Kidney epithelial cell (primary cell): ENCODE measurements at places on chromosomes 6 and 20.

DNA sequence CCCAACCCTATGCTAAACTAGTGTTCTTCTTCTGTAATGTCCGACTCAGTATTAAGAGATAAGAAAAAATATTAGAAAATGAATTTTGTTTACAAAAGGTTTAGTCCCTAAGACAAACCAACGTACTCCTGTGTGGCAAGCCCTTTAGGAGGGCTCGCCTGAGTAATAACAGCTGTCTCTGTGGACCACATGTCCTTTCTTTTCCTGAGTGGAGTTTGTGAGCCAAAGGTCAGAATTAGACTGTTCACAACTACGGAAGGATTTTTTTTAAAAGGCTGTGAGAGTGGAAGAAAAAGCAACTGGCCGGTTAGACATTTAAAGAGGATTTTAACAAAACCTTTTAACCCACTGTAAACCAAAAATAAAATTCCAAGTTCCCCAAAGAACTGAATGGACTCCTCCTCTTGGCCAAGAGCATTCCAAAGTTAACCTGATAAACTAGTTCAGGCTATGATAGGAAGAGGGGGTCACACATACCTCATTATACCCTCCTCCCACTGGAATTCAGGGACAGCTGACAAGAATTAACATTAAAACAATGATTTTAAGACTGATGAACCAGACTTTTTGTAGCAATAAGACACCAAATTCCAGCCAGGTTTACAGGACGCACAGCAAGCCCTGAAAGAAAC is 43.5 kb downstream of the FAM184A start:
- DNase-seq, result no peak

GRCh38 chr6:148382861-148383260 is 40.2 kb downstream of the SASH1 start:
- peak; percentile 81 for DNase-seq

DNA sequence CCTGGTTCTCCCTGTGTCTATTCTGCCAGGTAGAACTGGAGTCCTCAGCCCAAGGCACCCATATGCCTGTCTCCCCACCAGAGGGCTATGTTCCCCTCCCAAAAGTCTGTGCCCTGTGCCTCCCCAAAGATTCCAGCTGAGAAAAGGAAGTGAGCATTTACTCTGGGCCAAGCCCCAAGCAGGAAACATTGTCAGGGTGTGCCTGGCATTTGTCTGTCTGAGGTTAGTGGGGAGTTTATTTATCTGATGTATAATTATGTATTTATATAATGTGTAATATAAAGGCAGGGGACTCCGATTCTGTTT is 5.6 kb downstream of the GDF5 start:
- no peak for DNase-seq

GRCh38 chr6:158467923-158468322 is 92.0 kb upstream of the TMEM181 start:
- DNase-seq, result no peak

- no peak for DNase-seq
These were observed 11.8 kb downstream of the JPH2 start for GRCh38 chr20:44174996-44175765.

DNA sequence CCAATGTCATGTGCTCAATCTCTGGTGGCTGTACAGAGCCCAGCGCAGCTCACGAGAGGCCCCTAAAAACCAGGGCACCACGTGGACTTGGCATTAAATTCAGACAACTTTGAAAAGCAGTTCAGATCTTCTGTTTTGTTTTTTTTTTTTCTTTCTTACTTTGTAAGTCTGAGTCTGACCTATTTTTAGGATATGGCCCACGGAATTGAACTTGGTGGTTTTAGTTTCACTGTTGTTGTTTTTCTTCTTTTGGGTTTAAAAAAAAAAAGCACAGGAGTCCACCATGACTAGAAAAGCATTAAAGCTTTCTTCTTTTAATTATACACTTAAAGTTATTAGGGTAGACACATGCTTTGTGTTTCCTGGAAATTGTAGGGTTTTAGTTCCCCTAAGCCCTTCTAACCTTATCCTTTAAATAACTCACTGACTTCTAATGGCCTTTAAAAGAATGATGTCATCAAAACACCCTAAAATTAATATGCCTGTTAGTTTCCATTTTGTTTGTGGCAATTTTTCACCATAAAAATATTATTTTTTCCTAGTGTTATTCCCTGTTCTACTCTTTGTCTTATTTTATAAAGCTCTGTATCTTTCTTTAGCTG is 48.5 kb upstream of the CCN2 start:
- no peak for DNase-seq

DNA sequence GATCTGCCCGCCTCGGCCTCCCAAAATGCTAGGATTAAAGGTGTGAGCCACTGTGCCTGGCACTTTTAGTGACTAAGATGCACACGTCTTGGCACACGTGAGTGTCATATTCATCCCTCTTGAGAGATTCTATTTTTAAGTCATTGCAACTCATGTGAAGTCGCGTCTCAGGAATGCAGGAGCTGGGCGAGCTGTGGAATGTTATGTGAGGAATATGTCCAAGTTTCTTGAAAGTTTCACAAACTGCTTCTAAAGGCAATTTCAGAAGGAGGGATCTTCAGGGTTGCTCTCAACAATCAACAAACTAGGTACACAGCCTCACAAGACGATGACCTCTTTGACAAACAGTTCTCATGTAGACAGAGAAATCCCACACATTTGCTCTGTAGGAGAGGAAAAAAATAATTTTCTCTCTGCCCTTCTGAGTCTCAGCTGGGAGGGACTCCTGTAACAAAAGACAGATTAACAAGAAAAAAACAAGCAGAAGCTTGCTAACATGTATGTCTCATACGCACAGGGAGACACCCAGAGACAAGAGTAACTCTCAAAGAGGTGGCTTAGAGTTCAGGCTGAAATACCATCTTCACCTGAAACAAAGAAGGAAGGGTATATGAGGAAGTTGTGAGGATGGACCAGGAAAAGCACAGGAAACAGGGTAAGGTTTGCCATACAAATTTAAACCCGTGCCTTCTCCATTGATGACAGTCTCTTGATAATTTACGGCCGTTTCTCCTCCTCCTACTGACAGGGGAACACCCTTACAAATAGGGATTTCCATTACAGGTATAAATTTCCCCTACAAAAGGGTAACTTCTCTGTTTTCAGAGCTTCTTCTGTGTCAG is 45.3 kb upstream of the FAM50B start:
- peak; percentile 87 for DNase-seq

GRCh38 chr6:10618409-10618808 is 76.0 kb downstream of the C6orf52 start:
- DNase-seq, result no peak

DNA sequence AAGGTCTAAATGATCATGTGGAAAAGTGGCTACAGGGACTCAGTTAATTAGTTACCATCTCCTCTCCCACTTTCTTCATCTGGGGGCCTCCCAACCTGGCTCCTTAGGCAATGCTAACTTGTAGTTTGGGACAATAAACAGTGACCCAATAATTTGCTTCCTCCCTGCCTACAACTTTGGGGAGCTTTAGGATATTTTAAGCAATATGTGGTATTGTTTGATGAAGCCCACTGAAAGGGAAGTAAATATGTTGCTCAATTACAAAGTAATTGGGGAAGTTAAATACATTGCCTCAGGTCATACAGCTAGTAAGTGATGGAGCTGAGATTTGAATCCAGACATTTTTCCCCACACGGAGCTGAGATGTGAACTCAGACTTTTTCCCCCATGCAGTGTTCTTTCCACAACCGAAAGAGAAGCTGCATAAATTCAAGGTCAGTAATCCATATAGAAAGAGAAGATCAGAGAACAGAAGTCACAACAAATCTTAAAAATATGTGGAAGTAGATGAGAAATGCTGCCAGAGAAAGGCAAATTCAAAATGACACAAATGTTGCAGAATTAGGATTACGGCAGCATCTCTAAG is 26.6 kb downstream of the ZHX3 start:
- DNase-seq, result no peak

GRCh38 chr20:41228858-41229257 is 88.7 kb downstream of the ZHX3 start:
- DNase-seq, result no peak

DNA sequence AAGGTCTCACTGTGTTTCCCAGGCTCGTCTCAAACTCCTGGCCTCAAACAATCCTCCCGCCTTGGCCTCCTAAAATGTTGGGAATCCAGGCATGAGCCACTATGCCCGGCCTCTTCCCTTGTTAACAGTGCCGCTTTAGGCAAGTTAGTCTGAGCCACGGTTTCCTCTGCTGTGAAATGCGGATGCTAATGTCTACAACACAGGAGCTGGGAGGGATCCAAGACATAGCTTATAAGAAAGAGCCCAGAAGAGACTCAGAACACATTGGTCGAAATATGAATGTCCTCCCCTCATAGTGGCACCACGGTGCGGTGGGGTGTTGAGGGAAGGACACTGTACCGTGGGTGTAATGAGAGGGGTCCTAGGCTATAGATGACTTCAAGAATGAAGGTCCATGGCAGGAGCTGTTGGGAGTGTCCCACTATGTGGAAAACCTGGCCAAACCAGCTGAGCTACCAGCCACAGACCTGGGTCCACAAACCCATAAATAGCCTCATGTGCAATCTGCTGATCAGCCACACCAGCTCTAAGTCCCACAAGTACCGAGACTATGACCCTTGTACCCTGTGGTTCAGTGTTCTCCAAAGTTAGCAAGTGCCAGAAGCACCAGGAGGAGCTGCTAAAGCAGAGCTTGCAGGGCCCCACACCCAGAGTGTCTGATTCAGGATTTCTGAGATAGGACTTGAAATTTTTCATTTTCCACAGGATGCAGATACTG is 57.8 kb upstream of the ZFAND3 start:
- DNase-seq, result no peak

- DNase-seq, result no peak
These were observed 83.3 kb downstream of the DCDC2 start for GRCh38 chr6:24274441-24275083.

GRCh38 chr6:31287619-31288018 is 15.7 kb upstream of the HLA-C start:
- no peak for DNase-seq

DNA sequence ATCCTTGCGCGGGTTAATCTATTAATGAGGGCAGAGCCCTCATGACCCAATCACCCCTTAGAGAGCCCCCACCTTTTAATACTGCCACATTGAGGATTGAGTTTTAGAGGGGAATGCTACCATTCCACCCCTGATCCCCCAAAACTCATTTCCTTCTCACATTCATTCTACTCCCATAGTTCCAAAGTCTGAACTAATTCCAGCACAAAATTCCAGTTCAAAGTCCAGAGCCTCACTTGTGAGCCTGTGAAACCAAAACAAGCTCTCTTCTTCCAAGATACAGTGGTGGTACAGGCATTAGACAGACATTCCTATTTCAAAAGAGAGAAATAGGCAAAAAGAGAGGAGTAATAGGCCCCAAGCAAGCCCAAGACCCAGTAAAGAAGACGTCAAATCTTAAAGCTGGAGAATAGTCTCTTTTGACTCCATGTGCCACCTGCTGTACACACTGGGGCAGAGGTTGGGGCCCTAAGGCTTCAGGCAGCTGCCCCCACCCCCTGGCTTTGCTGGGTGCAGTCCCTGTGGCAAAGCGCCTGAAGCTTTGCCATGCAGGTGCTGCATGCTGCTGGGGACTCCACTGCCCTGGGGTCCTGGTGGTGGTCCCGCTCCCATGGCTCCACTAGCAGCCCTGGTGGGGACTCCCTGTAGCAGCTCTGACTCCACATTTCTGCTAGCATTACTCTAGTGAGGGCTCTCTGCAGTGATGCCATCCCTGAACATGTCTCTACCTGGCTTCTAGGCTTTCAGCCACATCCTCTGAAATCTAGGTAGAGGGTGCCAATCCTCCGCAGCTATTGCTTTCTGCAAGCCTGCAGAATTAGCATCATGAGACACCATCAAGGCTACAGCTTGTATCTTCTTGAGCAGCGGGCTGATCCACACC is 41.3 kb downstream of the RSPH3 start:
- no peak for DNase-seq

DNA sequence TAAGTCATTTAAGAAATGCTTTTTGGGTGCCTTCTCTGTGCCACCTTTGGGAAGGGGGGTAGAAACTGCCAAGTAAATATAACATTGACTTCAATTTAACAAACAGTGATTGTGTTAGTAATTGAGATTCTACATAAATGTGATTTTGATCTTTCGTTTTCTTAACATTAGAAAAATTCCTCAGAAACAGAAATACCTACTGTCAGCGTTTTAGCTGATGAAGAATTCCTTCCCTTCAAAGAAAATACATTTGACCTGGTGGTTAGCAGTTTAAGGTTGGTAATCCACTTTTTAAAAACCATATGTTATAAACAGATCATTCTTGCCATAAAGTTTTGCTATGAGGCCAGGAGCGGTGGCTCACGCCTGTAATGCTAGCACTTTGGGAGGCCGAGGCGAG is 9.8 kb downstream of the NDUFAF5 start:
- no peak for DNase-seq

DNA sequence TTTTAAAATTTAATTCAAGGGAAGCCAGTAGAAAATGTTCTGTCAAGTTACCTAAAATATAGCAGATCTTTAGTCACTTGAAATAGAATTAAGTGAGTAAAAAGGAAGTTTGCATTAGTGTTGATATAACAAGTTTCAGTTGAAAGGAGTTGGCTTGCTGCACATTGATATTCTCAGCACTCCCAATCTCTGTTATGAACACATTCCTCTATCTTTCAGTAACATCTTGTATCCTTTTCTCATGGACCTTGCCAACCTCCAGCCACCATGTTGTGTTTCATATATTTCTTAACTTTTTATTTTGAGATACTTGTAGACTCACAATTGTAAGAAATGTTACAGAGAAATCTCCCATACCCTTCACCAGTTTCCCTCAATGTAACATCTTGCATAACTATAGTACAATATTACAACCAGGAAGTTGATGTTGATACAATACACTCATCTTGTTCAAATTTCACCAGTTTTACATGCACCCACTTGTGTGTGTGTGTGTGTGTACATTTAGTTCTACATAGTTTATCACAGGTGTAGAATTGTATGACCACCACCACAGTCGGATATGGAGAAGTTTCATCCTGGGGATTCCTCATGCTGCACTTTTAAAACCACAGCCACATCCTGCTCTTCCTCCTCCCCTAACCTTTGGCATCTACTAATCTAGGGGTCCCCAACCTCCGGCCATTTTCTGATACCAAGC is 20.2 kb upstream of the PAQR8 start:
- no peak for DNase-seq
